Amygdala (tissue), 56 donors: ENCODE measurements at places on chromosomes 6 and 20.
A peak's percentile ranks its signal among the peaks of the same experiment; 100 is the strongest.

DNA sequence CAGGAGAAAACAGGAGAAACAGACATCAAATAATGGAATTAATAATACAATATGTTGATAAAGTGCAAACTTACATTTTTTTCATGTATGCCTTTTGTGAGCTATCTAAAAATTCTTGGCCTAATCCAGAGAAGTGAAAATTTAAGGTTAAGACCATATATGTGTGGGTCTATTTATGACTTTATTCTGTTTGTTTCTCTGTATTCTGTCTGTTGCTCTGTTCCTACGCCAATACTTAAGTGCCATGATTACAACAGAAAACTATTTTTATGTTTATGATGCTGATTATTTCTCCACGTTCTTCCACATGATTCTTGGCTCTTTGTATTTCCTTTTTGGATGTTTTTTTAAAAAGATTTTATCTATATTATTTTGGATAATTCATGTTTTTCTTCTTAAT lies 109.6 kb upstream of the MAP3K4 start:
- no peak for DNase-seq

- no peak for DNase-seq
Measured at GRCh38 chr6:149208134-149208601, 109.3 kb upstream of the TAB2 start.

- no peak for DNase-seq
Measured at GRCh38 chr6:82607998-82608725, 244.5 kb downstream of the TPBG start.

GRCh38 chr6:33579828-33580714 lies at the start of gene BAK1:
BAK1 (minus strand) TSS chr6:33580276; CDS start chr6:33577604, 2,672 bp downstream.
- peak; percentile 89 for DNase-seq

DNA sequence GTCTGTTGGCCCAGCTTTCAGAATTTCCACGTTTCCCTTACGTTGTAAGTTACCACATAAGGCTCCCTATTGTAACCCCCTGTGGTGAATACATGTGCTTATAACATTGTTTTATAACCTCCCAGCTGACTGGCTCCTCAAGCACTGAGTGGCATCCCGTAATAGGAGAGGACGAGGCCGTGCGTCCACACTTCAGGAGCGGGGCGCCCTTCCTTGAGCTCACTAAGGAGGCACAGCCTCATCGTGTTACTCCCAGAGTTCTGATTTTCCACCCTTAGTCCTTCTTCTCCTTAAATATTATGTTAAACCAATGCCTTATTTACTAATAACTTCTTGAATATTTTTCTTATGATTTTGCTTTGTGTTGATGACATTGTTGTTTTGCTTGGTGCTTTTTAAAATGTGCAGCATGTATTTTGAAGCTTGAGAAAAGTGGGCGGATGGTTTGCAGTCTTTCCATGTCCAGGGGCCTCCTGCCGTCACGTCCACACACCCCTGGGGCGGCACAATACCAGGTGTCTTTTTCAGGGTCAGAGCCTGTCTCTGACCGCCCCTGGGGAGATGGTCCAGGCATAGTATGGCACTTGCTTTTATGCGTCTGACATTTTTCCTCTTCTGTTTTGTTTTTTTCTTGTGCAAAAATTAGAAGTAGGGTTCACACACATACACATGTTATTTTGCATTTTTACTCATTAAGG lies 181.8 kb downstream of the DLL1 start:
- no peak for DNase-seq

GRCh38 chr20:48523191-48523995 lies 304.4 kb downstream of the PREX1 start:
- DNase-seq = no peak

DNA sequence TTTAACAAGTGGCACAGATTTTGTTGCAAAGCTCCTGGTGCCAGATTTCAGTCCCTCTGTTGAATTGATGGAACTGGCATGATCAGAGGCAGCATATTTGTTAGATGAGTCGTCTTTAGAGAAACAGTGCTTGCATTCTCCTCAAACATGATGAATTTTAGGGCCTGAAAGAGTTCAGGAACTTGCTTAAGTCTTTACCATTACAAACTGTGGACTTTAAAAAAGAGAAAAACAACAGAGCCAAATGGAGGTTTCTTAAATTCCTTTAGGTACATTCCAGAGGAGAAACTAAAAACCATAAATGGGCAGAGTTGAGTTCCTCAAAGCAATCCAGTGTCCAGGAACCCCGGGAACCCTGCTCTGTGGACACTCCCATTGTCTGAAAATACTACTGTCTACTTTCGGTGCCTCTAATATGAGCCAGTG lies 2.5 kb downstream of the GTF2H5 start:
- DNase-seq = no peak

DNA sequence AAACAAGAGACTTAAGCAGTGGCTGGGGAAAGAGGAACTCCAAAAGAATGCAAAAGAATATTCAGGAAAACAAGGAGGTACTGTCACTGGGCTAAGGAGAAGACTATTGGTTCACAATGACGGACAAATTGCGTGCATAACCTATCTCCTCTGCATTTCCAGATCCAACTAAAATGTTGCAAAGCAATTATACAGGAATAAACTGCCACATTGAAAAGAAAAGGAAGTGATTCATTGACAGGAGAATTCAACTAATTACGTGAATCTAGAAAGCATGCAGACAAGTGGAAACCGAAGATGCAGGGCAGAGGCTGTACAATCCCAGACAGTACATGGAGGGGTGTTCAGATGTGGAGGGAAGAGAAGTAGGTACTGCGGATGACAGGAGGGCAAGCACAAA lies 152.8 kb upstream of the RIPOR2 start:
- DNase-seq = no peak

GRCh38 chr20:23049201-23050075 lies at the start of gene THBD:
THBD (minus strand) TSS chr20:23049672; CDS start chr20:23049504, 168 bp downstream.
- no peak for DNase-seq

DNA sequence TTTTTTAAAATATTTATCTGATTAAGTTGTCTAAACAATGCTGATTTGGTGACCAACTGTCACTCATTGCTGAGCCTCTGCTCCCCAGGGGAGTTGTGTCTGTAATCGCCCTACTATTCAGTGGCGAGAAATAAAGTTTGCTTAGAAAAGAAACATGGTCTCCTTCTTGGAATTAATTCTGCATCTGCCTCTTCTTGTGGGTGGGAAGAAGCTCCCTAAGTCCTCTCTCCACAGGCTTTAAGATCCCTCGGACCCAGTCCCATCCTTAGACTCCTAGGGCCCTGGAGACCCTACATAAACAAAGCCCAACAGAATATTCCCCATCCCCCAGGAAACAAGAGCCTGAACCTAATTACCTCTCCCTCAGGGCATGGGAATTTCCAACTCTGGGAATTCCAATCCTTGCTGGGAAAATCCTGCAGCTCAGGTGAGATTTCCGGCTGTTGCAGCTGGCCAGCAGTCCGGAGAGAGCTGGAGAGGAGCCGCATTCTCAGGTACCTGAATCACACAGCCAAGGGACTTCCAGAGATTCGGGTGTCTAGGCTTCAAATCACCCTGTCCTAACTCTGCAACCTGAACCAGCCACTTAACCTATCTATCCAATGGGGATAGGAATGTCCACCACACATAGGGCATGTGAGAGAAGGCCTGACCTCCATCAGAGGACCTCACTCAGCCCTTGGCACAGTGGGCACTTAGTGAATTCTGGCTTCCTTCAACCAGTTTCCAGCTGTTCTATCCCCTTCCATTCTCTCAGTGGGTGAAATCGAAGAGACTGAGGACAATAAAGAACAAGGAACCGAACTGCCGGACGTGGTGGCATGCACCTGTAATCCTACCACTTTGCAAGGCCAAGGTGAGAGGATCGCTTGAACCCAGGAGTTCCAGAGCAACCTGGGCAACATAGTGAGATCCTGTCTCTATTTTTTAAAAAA lies 3.1 kb downstream of the TNF start:
- no peak for DNase-seq

- DNase-seq = no peak
Measured at GRCh38 chr6:169775321-169775720, 23.9 kb downstream of the ERMARD start.

- no peak for DNase-seq
Measured at GRCh38 chr20:51484831-51485230, 57.7 kb downstream of the NFATC2 start.

DNA sequence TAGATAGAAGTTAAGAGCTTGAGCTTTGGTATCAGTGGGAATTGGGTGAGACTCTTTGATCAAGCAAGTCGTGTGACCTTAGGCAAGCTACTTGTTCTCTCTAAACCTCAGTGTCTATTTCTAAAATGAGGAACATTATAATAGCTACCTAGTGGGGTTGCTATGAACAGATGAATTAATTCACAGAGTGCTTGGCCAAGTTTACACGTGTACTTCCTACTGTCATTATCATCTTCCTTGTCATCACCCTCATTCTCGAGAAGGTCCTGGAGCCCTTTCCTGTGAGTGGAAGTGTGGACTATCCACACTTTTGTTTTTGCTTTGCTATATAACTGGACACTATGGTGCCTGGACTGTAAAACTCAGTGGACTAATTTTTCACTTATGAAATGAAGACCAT lies 64.0 kb downstream of the BCKDHB start:
- no peak for DNase-seq

GRCh38 chr6:938271-938905 lies 245.4 kb upstream of the EXOC2 start:
- no peak for DNase-seq

- no peak for DNase-seq
Measured at GRCh38 chr6:18496462-18496861, 109.3 kb downstream of the RNF144B start.

- no peak for DNase-seq
Measured at GRCh38 chr6:6351511-6352025, 31.1 kb upstream of the F13A1 start.

- DNase-seq = no peak
Measured at GRCh38 chr6:139983555-139984276, 609.3 kb upstream of the CITED2 start.
